Stimulated activated CD4-positive, alpha-beta T cell treated with anti-CD3 and anti-CD28 coated beads, Interleukin-15, amount 100 ng/mL, for 1 hour (primary cell): ENCODE measurements at places on chromosomes 1 and 21.

DNA sequence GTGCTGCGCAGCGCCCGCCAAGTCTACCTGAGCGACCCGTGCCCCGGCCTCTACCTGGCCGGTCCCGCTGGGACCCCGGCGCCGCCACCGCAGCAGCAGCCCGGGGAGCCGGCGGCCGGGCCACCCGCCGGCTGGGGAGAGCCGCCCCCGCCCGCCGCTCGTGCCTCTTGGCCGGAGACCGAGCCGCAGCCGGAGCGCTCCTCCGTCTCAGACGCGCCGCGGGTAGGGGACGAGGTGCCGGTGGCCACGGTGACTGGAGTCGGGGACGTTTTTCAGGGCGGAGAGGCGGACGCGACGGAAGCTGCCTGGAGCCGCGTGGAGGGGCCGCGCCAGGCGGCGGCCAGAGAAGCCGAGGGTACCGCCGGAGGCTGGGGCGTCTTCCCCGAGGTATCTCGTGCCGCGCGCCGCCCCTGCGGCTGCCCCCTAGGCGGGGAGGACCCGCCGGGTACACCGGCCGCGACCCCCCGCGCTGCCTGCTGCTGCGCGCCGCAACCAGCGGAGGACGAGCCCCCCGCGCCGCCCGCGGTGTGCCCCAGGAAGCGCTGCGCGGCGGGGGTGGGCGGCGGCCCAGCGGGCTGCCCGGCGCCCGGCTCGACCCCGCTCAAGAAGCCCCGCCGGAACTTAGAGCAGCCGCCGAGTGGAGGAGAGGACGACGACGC, 646 bp downstream of the IER5 start:
- DNase-seq = peak; percentile 24

- no peak for DNase-seq
Observed at GRCh38 chr1:97646071-97646470, 274.8 kb downstream of the DPYD start.

DNA sequence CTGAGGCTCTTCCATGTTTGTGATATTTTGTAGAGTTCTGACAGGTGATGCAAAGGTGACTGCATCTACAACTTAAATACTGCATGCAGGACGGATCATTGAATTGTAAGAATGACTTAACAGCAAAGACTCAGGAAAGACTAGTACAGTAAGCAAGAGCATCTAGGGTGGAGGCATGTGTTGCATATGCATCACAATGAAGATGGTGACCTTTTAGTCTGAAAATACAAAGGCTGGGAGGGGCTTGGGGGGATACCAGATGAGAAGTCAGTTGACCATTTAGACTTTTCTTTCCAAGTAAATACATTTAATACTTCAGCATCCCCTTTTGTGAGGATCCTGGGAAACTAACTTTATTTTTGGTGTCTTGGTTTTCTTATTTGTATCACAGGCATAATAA, 145.5 kb downstream of the NUF2 start:
- no peak for DNase-seq

- no peak for DNase-seq
Observed at GRCh38 chr1:230195199-230195598, 128.2 kb downstream of the GALNT2 start.

GRCh38 chr1:228825041-228825440, 89.8 kb downstream of the RHOU start:
- DNase-seq = no peak

- no peak for DNase-seq
Observed at GRCh38 chr1:65997693-65998092, 205.0 kb downstream of the PDE4B start.

DNA sequence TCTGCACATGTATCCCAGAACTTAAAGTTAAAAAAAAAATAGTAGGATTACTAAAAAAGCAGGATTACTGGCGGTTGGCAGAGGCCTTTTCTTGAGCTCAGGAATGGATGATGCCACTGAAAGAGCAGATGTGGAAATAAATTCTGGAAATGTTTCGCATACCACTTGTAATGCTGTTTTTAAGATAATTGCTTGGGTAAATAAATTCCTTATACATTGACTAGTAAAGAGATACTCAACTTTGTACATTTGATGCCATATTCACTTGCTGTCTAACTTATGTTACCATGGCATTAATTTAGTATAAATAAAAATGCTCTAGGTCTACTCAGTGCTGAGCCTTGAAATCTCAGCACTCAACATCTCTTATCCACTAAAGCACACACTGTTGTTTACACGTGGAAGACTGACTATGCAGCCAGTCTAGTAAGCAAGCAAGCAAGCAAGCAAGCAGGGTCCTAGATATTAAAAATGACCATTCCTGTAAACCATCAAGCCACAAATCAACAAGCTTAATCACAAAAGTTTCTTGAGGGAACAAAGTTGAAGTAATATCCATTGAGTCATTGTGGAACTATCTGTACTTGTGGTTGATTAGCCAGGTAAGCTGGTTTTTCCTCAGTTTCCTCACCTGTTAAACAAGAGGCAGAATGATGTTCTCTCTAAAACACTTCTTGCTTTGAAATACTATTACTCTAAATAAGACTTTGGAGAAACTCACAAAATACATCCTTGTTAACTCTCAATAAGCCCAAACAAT, 1.7 kb upstream of the RASAL2 start:
- DNase-seq = no peak

DNA sequence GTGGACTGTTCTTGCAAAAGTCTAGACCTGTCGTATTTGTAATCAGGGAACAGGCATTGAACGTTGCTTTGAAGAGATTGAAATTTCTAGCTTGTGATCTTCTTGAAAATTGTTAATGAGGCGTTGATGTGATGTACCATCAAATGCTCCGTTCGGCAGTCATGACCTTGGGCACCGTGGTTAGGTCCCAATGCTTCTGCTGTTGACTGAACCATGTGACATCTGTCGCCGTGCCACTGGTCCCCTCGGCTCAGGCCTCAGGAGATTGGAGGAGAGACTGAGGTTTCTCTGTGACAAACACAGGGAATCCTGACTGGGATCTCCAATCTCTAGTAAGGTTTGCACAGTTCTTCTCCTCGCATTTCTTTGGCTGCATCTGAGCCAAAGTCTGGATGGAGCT, 18.1 kb upstream of the KCNAB2 start:
- no peak for DNase-seq

DNA sequence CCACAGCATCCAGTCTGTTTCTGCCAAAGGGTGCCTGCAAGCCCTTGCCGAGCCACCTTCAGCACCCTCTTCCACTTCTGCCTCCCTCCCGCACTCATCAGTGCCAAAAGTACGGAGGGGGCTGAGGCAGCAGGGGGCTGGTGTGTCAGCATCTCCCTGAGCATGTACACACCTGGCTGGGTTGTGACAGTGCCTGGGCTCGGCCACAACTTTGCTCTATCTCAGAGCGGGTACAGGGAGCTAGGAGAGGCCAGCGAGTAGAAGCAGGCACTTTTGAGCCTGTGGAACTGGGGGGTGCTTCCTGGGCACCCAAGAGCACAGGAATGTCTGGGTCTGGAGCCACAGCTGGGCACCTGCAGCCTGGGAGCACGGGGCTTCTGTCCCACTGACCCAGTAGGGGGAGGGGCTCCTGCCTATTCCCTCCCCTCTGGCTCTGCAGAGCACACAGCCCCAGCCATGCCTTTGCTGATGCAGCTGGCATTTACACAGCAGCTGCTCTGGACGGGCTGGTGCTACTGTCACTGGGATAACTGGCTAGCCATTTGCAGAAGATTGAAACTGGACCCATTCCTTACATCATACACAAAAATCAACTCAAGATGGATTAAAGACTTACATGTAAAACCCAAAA, 319.8 kb upstream of the RRP15 start:
- no peak for DNase-seq

- no peak for DNase-seq
Observed at GRCh38 chr1:21249940-21250493, 40.2 kb downstream of the ECE1 start.

- DNase-seq = no peak
Observed at GRCh38 chr1:228778026-228778425, 42.7 kb downstream of the RHOU start.

GRCh38 chr1:42933610-42934491, 24.8 kb downstream of the SLC2A1 start:
- DNase-seq = no peak

GRCh38 chr1:34790985-34791384, 1.8 kb upstream of the GJA4 start:
- DNase-seq = no peak

GRCh38 chr1:103160281-103160680, 52.0 kb upstream of the COL11A1 start:
- no peak for DNase-seq

DNA sequence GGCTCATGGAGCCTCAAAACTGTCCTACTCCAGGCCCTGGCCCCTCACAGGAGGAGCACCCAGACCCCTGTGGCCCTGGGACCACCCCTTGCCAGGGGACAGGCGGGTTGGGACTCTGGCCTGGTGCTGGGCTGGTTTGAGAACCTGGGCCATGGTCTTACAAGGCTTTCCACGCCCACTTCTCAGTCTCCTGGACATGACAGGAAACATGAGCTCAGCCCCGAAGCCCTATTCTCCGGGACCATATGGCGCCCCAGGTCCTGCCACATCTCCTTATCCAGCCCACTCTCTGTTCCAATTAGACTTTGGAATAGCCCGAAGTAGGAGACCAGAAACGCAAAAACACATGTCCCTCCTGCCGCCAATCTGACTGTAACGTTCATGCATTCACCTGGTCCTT, 47.9 kb downstream of the KCNAB2 start:
- DNase-seq = no peak

DNA sequence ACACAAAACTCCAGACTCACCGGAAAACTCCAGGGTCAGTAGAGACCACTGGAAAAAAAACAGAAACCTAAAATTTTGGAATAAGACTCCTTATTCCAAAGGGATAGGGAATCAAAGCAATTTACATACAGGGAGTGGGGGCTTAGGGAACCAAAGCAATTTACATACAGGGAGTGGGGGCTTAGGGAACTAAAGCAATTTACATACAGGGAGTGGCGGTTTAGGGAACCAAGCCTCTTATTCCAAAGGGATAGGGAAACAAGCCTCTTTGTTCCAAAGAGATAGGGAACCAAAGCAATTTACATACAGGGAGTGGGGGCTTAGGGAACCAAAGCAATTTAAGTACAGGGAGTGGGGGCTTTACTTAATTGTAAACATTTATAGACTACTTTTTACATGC, 28.4 kb upstream of the TTLL7 start:
- no peak for DNase-seq

DNA sequence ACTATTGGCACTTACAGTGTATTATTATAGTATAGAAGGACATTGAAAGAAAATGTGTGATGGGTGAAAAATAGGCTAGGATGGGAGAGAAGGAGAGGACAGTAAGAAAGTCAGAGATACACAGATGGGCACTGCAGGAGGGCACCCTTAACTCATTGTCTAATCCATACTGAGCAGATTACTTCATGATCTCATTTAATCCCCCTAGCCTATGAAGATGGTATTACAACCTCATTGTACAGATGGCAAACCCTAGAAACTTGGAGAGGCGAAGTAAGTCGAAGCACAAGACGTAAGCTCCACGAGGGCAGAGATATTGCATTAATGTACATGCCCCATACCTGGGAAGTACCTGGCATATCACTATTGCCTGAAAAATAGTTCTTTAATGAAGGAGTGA, 346.9 kb upstream of the DAB1 start:
- no peak for DNase-seq

GRCh38 chr1:97903626-97904025, 17.2 kb downstream of the DPYD start:
- DNase-seq = no peak

- no peak for DNase-seq
Observed at GRCh38 chr1:31180338-31180737, 59.3 kb downstream of the NKAIN1 start.

DNA sequence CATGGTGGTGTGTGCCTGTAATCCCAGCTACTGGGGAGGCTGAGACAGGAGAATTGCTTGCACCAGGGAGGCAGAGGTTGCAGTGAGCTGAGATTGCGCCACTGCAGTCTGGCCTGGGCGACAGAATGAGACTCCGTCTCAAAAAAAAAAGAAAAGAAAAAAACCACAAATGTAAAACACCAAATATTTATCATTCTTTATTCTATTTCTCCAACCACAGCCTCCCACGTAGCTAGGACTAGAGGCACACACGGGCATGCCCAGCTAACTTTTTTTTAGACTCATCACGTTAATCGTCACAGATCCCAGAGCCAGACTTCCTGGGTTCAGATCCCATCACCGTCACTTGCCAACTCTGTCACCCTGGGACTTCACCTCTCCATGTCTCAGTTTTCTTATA, 13.5 kb downstream of the DNAJC16 start:
- no peak for DNase-seq

- no peak for DNase-seq
Observed at GRCh38 chr1:243734308-243734695, 115.7 kb downstream of the AKT3 start.

DNA sequence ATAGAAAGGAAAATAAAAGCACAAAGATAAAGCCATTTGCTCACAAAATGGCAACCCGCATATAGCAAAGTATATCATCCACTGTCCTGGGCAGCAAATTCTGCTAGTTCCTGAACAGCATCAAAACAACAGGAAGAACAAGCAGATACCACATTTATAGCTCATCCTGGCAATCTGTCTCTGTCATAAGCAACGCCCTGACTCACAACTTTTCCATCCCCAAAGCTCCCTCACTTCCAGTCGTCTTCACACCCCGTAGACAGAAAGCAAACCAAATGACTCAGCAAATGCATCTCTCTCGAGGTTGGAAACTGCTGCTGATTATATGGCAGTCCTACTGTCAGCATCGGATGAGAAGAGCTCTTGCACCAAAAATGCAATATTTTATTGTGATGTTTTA, 65.8 kb downstream of the AK5 start:
- no peak for DNase-seq

DNA sequence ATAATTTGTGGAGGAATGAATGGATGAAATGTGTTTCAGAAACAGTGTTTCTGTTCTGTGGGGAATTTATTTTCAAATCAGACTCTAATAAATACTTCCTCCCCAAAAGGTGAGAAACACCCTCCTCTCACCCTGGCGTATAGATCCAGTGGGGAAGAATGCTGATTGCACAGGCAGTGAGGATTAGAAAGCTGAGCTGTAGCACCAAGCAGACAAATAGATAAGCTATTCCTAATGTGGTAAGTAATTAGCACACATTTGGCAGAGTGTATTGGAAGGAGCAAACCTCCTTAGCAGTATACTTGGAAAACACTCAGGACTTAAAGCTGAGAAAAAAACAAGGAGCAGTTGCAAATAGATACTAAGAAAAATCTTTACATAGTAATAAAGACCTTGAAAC, 50.8 kb downstream of the NUF2 start:
- DNase-seq = no peak

GRCh38 chr1:104468282-104468681, 718.6 kb downstream of the AMY1C start:
- DNase-seq = no peak

DNA sequence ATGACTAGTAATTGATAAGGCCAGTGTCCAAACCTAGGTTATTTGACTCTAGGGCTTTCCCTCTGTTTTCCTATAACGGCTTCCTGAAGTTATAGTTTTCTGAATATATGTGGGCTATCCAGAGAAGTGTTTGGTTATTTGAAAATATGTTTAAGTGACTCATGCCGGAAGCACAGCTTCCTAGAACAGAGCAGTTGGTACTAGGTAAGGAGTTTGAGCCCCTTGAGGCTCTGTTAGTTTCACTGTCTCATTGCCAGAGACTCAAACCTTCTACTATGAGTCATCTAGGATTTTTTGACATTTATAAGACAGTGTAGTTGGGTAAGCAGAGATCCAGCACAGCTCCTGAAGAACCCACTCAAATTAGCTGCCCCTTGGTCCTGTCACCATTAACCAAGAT, 27.1 kb upstream of the LEPR start:
- no peak for DNase-seq

GRCh38 chr1:5432436-5432835, 559.8 kb downstream of the NPHP4 start:
- no peak for DNase-seq
